Bronchial smooth muscle cell (primary cell): ENCODE measurements at places on chromosomes 16 and 17. TPM values are rescaled to one million over a fixed set of nuclear protein-coding genes. Genes with fewer than 3 reads are reported as not detected.

The PSMC3IP gene
- 2.1 and 2.4 TPM in 2 replicates for total RNA-seq

The TEX19 gene
- under 0.01 TPM in 1 of 2 replicates, not detected in the other for total RNA-seq

The TBC1D3 gene
- not detected in 2 replicates for total RNA-seq

The RPL26 gene
- total RNA-seq = 3,512 and 6,339 TPM in 2 replicates

The SLC5A2 gene
- total RNA-seq = under 0.01 TPM in 2 replicates

The UTS2R gene
- total RNA-seq = not detected in 2 replicates
